ENCODE measurements at places on chromosomes 7 and 10.

DNA sequence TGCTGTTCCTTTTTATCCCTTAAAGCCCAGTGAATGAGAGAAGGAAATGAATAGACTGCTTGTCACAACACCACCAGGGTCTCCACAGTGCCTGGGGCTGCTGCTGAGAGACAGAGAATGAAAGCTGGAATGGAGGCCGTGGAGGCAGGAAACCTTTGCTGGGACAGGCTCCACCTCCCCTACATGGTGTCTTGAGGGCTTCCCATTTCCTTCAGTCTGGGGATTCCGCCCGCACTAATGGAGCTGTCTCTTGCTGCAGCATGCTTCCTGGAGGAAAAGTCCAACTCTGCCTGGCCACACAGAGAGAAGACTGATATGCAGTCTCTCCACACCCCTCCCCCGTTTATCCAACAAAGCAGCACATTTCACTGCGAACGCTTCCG is 54.5 kb downstream of the LRRC4 start:
- DNase-seq: no peak

- peak; percentile 49 for DNase-seq
Observed at GRCh38 chr7:107874605-107875446, 16.2 kb upstream of the DLD start.

GRCh38 chr7:131112431-131112830 is 215.2 kb upstream of the MKLN1 start:
- no peak for DNase-seq

- no peak for DNase-seq
Observed at GRCh38 chr10:101380353-101381017, 26.5 kb downstream of the BTRC start.

GRCh38 chr7:97971120-97971989 is 18.6 kb downstream of the OCM2 start:
- DNase-seq: no peak

DNA sequence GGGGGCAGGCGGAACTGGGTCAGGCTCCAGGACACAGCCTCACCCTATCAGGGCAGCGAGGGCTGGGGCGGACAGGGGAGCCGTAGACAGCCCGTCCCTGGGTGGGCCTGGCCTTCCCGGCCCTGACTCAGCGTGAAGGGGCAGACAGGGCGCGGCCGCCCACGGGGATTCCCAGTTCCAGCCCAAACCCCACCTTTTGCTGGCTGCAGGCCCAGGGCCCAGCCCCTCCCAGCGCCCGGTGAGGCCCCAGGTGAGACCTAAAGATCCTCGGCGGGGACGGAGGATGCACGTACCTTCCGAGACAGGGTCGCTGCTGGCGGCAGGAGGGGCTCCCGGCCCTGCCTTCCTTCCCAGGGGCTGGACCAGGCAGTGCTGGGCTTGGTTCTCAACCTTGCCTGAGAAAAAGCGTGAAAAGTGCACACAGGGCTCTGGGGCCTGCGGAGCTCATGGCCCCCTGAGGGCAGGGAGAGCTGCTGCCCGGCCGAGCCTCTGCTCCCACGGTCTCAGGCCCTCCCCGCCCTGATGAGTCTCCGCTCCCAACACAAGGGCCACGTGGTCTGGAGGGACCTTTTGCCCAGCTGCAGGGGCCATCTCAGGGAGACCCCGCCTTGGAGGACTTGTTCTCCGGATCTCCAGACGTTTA is 43.9 kb upstream of the DNAJB6 start:
- DNase-seq: no peak

GRCh38 chr10:79298403-79299244 is 48.6 kb upstream of the PPIF start:
- peak; percentile 86 for DNase-seq

GRCh38 chr10:38094158-38094926 is at the start of gene ZNF37A:
TSS of gene ZNF37A (plus strand) at chr10:38094337. CDS start at chr10:38096618, 2,281 bp downstream.
- DNase-seq: peak; percentile 91

DNA sequence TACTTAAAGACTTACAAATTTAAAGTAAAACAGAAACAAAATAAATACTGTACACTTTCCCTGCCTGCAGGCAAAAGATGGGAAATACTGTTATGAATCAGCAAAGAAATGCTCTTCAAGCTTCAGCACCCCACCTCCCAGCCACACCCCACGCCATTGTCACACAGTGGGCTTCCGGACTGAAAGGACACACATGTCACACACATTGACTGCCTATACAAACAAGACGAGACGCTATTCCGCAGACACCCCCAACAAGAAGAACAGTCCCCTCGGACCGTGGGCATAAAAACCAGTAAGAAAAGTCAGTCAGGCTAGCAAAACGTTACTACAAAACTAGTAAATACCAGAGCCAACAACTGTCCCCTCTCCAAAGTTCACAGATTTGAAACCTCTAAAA is 22.2 kb upstream of the PARP12 start:
- DNase-seq: no peak

GRCh38 chr7:17447728-17448478 is 149.5 kb downstream of the AHR start:
- no peak for DNase-seq

GRCh38 chr7:52647046-52647445 is 388.4 kb upstream of the POM121L12 start:
- DNase-seq: no peak

DNA sequence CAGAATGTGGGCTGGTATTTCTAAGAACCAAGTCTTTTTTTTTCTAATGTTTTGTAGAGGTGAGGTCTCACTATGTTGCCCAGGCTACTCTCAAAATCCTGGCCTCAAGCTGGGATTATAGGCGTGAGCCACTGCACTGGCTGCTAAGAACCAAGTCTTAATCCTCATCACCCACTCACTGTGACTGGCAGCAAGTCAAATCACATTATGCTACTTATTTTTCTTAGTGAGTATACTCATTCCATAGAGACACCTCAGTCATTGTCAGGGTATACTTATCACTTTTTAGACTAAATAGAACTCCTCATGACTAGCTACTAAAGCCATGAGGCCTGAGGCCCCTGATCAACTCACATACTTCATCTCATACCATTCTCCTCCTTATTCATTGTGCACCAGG is 116.1 kb downstream of the STRA8 start:
- no peak for DNase-seq

DNA sequence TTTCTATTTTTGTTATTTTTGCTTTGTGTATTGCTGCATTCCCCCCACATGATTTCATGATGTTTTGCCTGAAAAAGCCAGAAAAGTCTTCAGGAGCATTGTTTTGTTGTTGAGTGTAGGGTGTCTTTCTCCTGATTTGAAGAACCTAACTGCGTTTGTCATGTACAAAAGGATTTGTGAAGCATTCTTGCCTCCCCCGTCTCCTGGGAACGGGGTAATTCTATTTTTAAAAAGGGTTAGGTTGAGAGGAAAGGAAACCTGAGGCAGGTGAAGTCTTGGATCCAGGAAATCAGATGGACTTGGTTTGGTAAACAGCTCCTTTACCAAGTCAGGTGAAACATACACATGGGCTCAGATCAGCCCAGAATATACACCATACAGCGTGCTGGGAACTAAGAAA is 26.0 kb upstream of the BTBD16 start:
- no peak for DNase-seq

- no peak for DNase-seq
Observed at GRCh38 chr10:131450216-131450765, 138.8 kb upstream of the TCERG1L start.

GRCh38 chr7:49422564-49422963 is 350.9 kb upstream of the VWC2 start:
- no peak for DNase-seq

- DNase-seq: no peak
Observed at GRCh38 chr7:16875861-16876260, 5.9 kb downstream of the AGR3 start.

GRCh38 chr10:7184660-7185366 is 226.0 kb downstream of the SFMBT2 start:
- no peak for DNase-seq

DNA sequence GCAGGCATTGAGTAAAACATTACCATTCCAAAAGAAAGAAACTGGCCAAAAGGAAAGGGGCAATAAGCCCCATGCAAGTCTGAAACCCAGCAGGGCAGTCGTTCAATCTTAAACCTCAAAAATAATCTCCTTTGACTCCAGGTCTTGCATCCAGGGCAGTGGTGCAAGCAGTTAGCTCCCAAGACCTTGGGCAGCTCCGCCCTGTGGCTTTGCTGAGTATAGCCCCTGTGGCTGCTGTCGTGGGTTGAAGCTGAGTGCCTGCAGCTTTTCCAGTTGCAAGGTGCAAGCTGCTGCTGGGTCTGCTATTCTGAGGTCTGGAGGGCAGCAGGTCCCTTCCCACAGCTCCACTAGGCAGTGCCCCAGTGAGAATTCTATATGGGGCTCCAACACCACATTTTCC is 580.1 kb upstream of the AUTS2 start:
- no peak for DNase-seq

DNA sequence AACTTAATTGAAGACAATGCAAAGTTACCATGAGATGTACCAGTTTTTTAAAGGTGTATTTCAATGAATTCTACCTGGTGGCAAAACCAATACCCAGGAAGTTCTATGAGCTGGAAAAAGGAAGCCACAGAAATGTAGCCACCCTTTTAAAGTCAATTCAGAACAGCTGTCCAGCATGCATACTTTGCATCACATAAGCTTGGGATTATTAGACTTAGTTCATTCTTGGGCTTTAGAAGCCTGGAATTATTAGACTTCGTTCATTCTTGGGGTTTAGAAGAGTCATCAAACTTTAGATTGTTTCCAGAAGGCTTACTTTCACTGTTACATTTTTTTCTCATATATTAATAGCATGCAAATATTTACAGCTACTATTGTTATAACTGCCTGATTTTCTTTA is 20.9 kb downstream of the SLC25A13 start:
- peak; percentile 38 for DNase-seq

DNA sequence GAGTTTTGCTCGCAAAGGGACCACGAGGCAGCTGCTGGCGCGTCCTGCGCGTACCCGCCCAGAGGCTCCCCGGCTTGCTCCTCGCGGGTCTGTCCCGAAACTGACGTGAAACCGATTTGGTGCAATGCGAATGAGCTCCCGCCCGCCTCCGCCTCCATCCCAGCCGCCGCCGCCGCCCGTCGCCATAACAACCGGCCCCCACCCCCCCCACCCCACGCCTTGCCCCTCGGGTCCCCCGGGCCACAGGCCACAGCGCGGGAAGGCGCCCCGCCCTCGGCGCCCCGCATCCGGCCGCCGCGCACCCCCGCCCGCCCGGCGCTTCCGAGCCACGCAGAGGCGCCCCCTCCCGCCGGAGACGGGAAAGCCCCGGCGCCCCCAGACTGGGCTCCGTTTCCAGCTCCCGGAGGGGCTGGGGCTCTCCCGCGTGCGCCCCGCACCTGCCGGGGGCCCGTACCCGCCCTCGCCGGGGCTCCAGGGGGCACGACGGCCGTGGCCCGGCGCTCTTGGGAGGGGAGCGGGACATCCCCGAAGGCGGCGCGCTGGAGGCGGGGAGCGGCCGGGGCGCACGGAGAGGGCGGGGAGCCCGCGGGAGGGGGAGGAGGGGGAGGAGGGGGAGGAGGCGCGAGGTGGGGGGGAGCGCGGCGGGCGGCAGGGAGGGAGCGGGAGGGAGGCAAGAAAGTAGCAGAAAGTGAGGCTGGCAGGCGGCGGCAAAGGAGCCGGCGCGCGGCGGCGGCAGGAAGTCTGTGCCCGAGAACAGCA is at the start of gene CAMK1D:
TSS of gene CAMK1D (plus strand) at position 678 of the 759 bp plus-strand sequence.
- no peak for DNase-seq

DNA sequence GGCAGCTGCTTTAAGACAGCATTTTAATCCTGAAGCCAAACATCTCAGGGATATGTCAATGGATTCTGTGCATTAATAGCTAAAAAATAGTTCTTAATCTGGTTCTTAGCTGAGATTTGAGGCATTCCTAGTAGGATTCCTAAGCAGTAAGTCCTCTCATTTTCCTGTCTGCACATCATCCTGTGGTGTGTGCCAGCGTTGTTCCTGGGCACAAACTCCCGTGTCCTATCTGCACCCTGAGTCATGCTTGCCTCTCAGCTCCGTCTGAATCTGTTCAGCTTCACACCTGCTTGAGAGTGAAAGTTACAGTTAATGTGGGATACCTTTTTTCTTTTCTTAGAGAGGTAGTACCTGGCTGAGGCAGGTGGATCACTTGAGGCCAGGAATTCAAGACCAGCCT is 19.5 kb downstream of the BAG3 start:
- no peak for DNase-seq

DNA sequence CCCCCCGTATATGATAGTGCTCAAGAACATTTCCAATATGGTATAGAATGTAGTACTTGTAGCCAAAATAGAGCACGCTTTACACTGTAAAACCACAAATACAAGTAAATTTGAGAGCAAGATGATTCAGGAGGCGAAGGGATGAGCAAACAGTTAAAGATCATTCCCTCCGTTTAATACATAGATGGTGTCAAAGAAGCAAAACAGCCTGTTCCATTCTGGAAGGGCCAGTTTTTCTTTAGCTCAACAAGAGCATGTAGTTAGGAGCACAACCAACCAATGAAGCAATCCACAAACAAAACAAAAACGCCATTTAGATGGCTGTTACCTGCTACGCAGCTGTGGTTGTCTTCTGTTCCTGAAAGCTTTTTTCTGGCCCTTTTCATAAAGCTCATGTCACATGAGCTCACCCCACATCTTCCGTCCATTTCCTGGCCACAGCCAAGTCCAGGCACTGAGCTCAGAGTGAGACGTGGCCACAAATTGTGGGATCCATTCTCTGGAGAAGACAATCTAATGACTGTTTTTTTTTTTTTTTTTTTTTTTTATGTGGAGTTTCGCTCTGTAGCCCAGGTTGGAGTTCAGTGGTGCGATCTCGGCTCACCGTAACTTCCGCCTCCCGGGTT is 185.6 kb downstream of the FANK1 start:
- no peak for DNase-seq

DNA sequence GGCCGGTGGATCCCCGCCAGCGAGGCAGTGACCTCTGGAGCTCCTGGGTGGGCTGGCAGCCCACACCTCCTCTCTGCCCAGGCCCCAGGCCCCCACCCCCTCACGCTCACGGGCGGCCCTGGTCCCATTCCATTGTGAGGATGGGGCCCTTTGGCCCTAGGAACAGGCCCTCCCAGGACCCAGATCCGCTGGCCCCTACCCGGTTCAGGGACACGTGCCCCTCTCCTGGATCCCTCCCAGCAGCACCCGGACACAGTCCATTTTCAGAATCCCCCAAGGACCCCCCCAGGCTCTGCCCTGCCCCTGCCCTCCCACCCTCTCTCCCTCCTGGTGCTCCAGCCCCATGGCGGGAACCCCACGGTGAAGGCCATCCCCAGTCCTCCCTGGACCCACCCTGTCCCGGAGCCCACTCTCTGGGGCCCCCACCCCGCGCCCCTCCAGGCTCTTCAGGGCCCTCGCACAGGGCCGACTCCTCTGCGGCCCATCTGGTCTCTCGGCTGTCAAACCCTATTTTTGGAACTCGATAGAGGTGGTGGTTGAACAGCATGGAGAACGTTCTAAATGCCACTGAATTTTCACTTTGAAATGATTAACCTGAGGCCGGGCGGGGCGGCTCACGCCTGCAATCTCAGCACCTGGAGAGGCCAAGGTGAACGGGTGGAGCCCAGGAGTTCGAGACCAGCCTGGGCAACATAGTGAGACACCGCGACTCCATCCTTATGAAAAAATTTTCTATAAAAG is 8.1 kb downstream of the ADAP1 start:
- DNase-seq: no peak

Data from HFF-Myc (cell line).